ENCODE measurements at places on chromosomes 4 and X.

DNA sequence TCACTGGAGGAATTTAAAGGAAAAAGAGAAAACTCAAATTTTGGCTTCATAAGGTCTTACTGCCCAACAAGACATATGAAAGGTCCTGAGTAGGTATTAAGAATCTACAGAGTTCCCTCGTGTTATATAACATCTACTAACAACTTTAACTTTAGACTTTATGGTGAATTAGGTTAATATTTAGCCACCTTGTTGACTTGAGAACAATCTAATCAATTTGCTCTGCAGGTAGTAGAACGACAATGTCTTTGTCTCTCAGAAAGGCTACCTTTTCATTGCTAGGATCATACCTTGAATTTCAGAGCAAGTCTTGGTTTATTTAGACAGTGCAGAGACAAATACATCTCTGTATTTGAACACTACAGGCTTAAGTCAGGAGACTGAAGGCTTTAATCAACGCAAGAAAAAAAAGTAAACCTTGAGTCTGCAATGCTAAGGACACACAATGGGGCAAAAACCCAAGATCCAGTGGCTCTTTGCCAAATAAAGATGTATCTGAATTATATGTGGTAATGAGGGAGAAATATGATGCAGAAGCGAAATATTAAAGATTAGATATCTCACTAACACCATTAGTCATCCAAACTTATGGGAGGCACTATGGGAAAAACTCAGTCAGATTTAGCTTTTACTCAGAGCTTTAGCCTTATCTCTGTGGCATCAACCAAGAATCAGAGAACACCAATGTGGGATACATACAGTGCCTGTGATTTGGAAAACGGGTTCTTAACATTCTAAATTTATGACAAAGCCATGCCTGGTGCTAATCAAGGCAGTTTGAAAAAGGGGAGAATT is 93.6 kb upstream of the FTHL17 start:
- no peak for DNase-seq

- DNase-seq, result no peak
Observed at GRCh38 chrX:39961441-39961840, 136.3 kb downstream of the BCOR start.

DNA sequence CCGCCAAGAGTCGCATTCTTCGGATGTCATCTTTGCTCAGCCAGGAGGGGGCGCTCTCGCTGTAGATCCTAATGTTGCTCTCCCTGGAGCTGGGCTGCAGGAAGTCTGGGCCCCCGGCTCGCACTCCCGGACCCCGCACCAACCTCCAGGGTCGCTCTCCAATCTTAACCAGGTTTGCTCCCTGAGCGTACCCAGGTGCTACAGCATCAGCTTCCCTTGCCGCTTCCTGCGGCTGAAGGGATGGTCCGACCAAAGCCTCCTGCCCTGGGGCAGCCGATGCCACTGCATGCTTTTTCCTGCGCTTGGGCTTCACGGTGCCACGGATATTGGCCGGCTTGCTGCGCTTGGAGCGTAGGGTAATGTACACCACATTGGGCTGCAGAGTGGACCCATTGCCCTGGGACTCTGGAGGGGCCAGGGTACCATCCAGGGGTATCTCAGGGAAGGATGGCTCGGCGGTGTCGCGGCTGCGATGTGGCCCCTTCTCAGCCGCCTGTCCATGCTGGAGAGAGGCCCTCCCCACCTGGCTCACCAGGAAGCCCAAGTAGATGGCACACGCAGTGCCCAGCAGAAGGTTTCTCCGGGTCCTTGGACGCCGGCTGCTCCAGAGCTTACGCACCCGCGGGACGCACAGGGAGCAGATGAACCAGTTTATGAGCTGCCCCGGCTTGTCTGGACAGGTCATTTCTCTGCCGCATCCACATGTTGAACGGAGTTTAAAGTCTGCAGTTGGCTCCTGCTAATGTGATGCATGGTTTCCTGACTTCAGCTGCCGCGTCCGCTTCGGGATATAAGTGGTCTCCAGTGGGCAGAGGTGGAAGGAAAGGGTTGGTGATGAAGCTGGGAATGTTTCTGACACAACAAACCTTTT is 1.9 kb downstream of the GASK1B start:
- DNase-seq, result no peak

DNA sequence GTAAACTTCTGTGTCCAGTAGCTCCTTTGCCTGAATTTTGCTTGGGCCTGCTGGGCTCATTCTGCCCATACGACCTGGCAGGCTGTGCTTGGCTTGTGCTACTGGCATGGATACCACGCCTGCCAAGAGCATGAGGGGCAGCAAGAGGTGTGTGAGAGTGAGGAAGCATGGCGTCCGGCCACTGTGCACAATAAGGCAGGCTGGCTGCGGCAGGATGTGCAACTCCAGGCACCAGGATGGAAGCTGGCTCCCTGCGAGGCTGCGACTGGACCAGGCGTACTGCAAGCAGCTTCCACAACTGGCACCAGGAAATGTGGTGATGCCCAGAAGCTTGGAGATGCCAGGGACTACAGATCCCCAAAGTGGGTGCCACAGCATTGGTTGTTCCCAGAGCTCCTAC is 709.3 kb downstream of the PCDH18 start:
- DNase-seq, result no peak

GRCh38 chrX:74119016-74119910 is 184.7 kb upstream of the ZCCHC13 start:
- no peak for DNase-seq

- DNase-seq, result no peak
Observed at GRCh38 chr4:184102488-184102887, 115.2 kb downstream of the ENPP6 start.

DNA sequence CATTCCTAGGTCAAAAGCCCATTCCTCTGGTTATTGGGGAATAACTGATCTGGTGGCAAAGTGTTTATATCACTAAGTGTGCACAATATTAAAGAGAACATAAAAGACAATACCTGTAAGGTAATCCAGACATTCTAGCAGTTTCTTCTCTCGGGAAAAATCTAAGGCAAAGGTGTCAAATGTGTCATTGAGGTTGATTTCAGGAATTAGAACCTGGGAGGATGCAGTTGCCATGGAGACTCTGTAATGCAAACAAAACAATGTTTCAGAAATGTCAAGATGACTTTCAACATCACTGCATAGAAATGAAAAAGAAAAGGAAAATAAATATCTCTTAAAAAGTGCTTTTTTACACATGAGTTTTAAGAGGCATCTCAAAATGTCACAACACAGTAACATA is 145.9 kb downstream of the MID1 start:
- no peak for DNase-seq

DNA sequence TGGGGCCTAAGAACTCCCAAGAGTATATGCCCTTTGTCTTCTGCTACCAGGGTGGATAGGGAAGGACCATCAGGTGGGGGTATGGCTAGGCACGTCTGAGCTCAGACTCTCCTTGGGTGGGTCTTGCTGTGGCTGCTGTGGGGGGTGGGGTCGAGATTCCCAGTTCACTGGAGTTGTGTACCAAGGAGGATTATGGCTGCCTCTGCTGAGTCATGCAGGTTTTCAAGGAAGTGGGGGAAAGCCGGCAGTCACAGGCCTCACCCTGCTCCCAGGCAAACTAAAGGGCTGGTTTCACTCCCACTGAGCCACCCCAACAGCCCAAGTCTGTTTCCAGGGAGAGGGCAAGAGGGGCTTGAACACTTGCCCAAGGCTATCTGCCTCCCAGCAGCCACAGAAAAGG is 249.7 kb downstream of the NR3C2 start:
- no peak for DNase-seq

- peak; percentile 45 for DNase-seq
Observed at GRCh38 chrX:19739683-19740082, 147.7 kb downstream of the SH3KBP1 start.

- DNase-seq, result no peak
Observed at GRCh38 chr4:126582737-126583136, 1050.0 kb upstream of the INTU start.

DNA sequence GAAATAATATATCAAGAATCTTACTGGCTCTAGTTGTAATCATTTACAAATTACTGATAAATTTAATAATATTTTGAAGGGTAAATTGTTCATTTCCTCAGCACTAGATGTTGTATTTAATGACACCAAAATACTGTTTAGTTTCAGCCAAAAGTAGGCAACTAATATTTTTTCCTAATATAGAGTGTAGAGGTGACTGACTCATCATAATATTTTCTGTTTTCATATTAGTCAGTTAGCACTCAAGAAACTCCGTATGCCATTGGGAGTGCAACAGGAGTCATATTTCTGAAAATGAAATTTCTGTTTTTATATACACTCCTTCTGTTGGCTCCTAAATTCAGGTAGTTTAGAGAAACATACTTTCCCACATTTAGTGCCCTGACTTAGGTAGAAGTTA is 36.6 kb upstream of the PTPN13 start:
- no peak for DNase-seq

GRCh38 chr4:26139310-26139924 is 181.4 kb upstream of the RBPJ start:
- no peak for DNase-seq

DNA sequence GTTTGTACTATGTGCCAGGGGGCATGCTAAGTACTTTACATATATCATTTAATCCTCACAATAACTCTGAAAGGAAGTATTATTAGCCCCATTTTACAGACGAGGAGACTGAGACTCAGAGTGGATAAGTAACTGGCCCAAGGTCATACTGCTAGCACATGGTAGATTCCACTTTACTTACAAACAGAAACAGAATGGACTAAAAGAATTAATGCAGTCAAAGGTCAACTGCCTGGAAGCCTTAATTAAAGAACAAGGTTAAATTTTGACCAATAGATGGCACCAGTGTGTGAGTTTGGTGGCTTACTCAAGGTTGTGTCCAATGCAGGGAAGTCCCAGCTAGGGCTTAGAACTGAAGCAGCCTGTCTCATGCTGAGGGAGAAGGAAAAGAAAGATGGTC is 4.7 kb downstream of the RIPPLY1 start:
- DNase-seq, result peak; percentile 59

DNA sequence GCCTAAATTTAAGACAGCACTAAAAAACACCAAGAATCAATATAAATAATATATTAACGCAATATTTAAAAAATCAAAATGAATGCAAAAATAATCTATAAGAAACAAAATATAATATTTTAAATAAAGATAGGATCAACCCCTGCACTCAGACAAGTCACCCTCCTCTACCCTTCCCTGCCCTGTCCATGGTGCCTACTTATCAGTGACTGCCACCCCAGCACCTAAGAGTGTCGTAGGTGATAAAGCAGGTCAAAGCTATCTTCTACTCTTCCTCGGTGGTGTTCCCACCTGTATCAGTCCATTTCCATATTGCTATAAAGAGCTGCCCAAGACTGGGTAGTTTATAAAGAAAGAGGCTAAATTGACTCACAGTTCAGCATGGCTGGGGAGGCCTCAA is 251.9 kb downstream of the STIM2 start:
- no peak for DNase-seq

DNA sequence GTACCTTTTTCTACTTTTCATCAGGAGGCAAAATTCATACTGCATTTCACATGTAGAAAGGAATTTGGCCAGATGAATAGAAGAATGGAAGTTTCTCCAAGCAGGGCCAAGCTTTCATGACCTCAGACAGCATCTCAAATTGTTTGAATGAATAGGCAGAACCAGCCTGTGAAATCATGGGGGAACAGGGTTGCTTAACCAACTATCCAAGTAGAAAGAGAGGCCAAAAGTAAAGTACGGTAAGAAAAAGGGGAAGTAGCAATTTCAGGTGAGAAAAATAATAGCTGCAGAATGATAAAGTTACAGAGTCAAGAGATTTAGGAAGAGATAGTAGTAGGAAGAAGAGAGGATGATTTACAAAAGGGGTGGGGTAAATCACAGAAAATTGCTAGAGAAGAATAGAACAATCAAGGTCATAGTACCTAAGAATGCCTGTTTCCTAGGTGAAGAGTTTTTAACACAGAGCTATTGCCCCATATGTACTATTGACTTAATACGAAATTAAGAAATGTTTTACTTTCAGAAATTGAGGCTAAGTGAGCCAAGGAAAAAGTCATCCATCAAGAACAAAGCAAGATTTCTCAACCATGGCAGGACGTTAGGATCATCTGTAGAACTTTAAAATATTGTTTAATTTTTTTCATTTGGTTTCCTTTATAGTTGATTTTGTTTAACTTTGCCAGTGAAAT is 177.1 kb upstream of the TET2 start:
- DNase-seq, result no peak

DNA sequence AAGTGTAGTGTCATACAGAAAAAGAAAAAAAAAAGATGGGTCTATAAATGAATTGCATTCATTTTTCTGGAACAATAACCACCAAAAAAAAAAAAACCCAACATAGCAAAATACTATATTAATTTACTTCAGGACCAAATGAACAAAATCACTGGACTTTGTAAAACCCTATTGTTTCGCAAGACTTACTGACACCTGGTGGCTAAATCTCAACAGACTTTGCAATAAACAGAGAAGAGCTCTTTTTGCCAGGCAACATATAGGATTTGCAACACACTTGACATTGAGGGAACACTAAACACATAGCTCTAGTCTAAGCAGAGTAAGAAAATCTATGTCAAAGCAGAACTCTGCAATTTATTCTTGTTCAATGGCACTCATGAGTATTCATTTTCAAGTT is 990.2 kb downstream of the STPG2 start:
- peak; percentile 11 for DNase-seq

- DNase-seq, result no peak
Observed at GRCh38 chrX:44937606-44938005, 64.6 kb downstream of the KDM6A start.

DNA sequence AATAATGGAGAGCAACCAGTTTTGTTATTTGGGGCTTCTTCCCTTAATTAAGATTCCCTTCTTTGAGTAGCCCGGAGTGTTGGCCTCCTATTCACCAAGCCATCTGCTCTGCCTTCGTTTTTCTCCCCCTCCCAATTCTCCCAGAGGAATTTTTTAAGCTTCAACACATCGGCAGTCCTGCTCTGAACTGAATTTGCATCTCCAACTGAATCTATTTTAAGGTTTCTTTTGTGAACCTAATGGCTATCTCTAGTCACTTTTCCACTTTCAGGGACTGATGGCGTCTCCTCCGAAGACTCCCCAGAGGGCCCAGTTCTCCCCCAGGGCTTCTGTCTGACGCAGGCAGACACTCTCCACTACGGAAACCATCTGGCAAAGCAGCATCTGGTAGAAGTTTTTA is 280.2 kb downstream of the ADGRA3 start:
- DNase-seq, result no peak

GRCh38 chr4:13289391-13289790 is 194.7 kb downstream of the RAB28 start:
- no peak for DNase-seq

Measured in NCI-H1092 treated with DMSO at 0.1 percent for 48 hours (cell line).